Activated T-helper 1 cell treated with anti-CD3 and anti-CD28 coated beads, Interleukin-2, amount 50 U/mL, for 16 hours (primary cell): ENCODE measurements at places on chromosomes 7 and 10.

- DNase-seq, result no peak
Measured at GRCh38 chr10:132158823-132159222, 27.9 kb upstream of the DPYSL4 start.

DNA sequence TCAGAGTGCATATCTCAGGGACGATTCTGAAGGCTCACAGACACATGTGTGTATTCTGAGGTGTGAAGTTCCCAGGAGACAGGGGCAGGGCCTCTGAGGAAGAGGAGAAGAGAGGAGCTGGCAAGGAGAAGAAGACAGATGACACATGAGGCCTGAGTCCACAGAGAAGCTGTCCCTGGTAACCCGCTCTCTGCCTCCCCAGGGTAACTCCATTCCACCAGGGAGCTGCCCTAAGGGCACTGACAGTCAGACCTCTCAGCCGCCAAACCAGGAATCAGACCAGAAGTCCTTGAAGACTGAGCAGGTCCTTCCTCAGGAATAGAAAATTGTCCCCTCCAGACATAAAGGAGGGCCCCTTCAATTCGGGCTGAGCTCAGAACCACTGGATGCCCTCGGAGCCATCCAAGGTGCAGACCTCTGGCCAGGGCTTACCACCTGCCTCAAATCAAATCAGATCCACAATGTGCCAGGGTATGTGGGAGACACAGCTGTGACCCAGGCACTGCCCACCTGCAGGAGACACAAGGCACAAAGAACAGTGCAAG lies 57.4 kb downstream of the TLL2 start:
- no peak for DNase-seq

DNA sequence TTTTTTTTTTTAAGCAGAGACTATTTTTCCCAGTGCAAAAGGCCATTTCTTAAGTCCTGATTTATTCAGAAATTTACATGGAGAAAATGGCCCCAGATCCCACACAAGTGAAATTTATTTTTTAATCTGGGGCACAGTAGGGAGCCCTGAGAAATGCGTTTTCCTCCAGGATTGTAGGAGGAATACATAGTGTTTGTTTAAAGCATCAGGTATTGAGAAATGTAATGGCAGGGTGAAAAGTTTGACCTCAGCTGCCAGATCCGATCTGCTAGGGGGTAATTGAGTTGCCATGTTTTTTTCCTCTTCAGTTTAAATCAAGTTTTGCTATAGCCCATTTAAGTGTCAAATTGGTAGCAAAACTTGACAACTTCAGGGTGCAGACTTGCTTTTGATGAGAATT lies 110.0 kb downstream of the LRMDA start:
- DNase-seq, result no peak

GRCh38 chr7:139681812-139682135 lies 96.0 kb downstream of the HIPK2 start:
- no peak for DNase-seq

DNA sequence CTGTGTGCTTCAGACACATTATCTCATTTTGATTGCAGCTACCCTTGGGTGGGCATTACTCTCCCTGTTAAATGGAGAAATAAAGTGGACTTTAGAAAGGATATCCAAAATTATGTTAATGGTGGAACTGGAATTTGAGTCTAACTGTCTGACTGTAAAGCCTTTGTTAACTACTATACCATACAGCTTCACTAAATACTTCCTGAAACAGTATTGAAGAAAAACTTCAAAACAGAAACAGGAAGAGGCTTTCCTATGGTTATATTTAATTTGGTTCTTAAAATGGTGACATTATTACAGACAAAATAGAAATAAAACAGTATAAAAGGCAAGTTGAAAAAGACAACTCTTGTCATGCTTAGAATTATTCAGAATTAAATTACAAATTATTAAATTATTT lies 25.0 kb downstream of the SPAG6 start:
- DNase-seq, result no peak

DNA sequence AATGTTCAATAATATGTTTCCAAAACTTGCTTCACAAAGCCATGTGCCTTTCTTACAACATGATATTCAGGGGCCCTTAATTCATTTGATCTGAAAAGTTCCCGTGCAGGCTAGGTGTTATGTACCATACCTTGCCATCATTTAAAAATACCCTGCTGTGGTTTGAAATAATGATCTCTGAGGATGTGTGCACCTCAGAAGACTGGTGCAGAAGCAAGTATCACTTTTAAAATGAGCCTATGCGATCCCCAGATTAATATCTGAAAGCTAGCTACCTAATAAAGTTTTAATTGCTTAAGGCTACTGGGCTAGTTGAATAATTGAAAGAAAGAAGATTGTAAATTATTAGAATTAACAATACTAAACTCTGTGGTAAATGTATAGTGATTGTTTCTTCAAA lies 262.4 kb downstream of the CDK14 start:
- no peak for DNase-seq

GRCh38 chr7:135831455-135832195 lies 83.0 kb upstream of the FAM180A start:
- DNase-seq, result no peak
